ENCODE measurements at places on chromosomes 5 and 9. TPM values are rescaled to one million over a fixed set of nuclear protein-coding genes. Genes with fewer than 3 reads are reported as not detected.

Gene GRPEL2
- total RNA-seq: 27.3 TPM

Gene FSTL4
- total RNA-seq: not detected

Gene FREM1
- total RNA-seq: not detected

Gene SLC34A1
- total RNA-seq: 0.19 TPM

Gene HMGCR
- 69.5 TPM for total RNA-seq

Gene PLAC8L1
- 0.87 TPM for total RNA-seq

Gene LHFPL2
- total RNA-seq: not detected

Data from activated CD8-positive, alpha-beta memory T cell treated with anti-CD3 and anti-CD28 coated beads, Interleukin-2, amount 10 ng/mL, durations not matched to agents 7 days and 5 days (primary cell).